ENCODE measurements at places on chromosomes 4 and X.

DNA sequence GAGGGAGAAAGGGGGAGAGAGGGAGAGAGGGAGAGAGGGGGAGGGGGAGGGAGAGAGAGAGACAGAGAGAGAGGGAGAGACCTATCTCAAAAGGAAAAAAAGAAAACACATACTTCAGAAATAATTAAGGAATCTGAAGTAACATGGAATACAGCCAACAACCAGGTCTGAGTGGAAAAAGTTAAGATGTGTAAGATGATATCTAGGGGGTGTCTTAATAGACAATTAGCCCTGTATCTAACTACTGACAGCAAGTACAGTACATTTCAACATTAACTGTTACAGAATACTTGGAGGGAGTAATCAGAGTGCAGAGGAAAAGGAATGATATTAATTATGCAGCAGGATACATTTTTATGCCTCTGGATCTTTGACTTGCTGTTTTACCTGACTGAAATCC, 22.4 kb downstream of the NUP54 start:
- DNase-seq: no peak

DNA sequence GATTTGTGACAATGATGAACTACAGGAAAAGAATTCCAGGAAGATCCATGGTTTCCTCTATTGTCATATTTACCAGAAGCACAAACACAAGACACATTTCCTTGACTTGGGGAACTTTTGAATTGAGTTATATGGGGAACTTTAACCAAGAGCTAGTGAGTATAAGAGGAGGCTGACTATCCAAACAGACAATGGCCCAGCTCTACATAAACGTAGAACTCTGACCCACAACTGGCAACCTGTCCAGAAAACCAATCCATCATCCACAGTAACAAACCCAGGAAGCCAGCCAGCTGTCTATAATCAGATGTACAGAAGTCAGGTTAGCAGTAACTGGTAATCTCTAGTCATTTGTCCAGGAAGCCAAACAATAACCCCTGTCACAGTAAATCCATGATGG, 167.0 kb upstream of the CPEB2 start:
- no peak for DNase-seq

DNA sequence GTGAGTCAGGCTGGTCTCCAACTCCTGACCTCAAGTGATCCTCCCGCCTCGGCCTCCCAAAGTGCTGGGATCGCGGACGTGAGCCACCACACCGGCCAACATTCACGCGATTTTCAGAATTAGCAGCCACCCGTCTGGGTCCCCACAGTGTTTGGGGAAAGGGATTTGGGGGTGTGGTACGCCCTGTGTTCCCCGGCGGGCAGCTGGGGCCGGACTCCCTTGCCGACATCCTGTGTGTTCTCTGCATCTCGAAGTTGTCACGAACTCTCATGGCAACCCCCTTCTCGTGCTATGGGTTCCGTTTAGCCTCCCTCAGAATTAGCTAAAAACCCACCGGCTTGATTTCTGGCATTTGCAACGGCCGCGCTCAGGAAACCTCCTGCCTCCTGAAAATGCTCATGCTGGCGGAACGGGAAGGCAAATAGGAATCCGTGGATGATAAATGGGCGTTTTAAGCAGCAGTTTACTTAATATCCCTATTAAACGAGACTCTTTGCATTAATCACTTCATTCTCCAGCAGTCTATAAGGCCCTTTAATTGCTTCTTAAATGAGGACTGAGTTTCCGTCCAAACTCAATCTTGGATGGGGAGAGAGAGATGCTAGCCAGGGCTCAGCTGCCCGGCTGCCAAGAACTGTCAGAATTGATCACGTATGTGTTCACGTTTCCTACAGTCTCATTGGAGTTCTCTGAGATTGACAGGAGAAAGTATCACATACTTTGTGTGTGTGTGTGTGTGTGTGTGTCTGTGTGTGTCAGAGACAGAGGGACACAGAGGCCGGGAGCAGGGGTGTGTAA, 78.9 kb upstream of the PPP2R3B start:
- no peak for DNase-seq

- no peak for DNase-seq
Observed at GRCh38 chrX:26215869-26216268, at the start of gene MAGEB5. Gene MAGEB5, plus strand, starts transcription at chrX:26216169. Its CDS starts 1,133 bp downstream, at chrX:26217302.

DNA sequence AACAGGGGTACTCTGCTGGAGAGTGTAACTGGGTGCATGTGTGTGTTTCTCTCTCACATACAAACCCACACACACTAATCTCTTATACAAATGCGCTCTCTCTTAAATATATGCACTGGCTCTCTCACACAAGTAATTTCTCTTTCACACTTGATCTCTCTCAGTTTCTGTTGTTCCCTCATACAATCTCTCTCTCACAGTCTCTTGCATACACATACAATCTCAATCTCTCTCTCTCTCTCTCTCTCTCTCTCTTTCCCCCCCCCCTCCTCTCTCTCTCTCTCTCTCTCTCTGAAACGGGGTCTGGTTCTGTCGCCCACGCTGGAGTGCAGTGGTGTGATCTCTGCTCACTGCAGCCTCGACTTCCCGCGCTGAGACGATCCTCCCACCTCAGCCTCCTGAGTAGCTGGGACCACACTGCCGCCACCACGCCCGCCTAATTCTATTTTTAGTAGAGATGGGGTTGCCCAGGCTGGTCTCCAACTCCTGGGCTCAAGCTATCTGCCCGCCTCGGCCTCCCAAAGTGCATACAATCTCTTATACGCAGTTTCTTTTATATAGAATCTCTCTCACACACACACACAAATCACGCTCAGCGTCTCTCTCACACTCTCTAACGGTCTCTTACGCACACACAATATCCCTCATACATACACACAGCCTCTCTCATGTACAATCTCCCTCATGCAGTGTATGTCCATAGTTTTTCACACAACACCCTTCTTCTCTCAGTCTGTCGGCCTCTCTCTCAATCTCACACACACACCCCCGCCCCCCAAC, 518 bp upstream of the FAM241A start:
- DNase-seq: no peak

GRCh38 chr4:113674251-113674650, 87.3 kb downstream of the CAMK2D start:
- DNase-seq: no peak

GRCh38 chrX:125998432-125998831, 167.7 kb downstream of the DCAF12L2 start:
- no peak for DNase-seq

DNA sequence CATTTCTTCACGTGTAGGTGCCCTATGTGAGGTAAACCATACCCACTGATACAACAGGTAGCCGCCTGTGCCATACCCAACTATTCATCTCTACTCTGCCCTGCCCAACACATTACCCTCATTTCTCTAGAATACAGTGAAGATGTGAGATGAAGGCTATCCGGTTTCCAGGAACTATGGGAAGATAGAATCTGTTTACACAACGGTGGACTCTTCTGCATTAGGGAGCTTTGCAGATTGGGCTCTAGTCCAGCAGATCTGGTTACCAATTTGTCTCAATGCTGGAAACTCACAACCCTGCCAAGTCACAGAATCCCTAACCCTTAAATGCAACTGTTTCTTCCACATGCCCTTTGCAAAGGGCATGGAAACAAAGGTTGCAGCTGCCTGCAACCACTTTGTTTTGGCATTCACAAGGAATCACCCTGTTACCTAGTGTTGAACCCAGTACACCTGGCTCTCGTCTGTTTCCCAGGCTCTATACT, 6.4 kb upstream of the SLAIN2 start:
- no peak for DNase-seq

DNA sequence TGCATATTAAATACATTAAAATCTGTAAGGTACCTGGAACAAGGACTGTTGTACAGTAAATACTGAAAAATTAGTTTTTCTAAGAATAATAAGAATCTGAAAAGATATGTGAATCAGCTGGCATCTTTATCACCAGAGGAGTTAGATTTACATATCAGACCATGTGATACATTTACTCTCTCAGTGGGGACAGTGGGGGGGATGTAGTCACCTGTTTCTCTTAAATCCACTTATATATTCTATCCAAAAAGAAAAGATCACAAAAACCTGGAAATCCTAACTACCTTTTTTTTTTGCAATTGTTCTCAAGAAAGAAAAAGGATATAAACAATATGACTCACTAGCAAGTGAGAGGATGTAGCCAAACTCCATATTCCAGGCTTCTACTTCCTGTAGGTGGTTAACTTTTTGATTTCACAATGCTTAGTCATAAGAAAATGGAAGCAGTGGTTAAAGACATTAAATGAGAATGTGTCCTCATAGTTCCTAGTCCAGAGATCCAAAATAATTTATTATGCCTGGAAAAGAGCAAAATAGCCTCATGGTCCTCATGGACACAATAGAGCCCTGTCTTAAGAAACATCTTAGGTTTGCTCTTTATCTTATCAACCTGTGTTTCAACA, 22.5 kb upstream of the MYOZ2 start:
- peak; percentile 94 for DNase-seq

- DNase-seq: peak; percentile 13
Observed at GRCh38 chrX:23737413-23737812, 5.7 kb downstream of the ACOT9 start.

- DNase-seq: no peak
Observed at GRCh38 chr4:142713282-142714030, 132.6 kb downstream of the INPP4B start.

- no peak for DNase-seq
Observed at GRCh38 chrX:40439625-40440532, 140.9 kb upstream of the ATP6AP2 start.

DNA sequence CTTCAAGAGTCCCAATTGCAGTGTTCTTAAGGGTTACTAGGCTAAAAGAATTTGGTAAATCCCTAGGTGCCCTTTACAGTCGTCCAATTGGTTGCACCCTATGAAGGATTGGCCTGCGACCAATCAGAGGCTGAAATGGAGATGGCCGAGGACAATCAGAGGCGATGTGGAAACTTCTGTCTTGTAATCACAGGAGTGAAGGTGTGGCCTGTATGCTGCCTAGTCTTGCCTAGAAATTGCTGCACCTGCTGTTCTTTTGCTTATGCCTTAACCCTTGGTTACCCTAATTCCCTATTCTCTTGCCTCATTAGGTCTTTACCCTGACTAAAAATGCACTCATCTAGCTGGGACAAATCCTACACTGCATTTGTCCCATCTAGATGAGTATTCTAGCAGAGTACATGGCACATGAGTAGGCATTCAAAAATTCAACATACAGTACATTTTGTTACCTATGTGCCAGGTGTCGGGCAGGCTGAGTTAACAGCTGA, 1.0 kb upstream of the DCK start:
- no peak for DNase-seq

DNA sequence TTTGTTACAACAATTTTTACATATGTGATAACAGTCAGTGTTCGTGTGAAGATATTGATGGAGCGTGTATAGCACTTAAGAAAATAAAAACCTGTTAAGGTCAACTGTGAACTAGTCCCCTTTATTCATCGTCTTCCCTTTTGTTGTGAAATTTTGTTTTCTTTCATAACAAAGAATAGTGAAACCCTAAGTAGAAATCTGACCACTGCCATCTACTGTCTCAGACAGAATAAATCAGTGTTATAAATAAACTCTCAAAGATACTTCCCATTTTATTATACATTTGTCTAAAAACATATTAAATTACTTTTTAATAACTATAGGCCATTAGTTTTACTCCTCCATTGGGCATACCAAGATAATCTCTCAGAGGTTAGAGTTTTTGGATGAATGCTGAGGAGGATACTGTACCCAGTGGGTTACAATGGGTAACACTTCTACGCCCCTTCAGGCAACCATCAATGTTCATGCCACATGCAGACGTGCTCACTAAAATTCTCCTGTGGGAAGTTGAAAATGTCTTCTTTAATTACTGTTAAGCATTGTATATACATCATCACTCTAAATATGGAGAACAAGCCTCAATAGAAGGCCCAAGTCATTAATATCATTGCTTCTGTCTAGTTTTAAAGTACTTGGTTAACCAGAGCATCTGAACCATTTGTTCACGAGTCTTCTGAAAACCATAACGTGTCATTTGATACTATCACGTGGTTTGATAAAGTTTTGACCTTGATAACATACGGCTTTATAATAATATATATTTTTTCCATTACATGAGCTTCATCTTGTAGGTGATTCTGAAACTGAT, 171.2 kb downstream of the TMA16 start:
- DNase-seq: no peak

- DNase-seq: peak; percentile 88
Observed at GRCh38 chrX:42530027-42530426, 247.9 kb downstream of the PPP1R2C start.

- DNase-seq: no peak
Observed at GRCh38 chr4:87824352-87824751, 8.4 kb upstream of the MEPE start.

GRCh38 chr4:115790812-115791211, 677.4 kb upstream of the NDST4 start:
- DNase-seq: no peak

DNA sequence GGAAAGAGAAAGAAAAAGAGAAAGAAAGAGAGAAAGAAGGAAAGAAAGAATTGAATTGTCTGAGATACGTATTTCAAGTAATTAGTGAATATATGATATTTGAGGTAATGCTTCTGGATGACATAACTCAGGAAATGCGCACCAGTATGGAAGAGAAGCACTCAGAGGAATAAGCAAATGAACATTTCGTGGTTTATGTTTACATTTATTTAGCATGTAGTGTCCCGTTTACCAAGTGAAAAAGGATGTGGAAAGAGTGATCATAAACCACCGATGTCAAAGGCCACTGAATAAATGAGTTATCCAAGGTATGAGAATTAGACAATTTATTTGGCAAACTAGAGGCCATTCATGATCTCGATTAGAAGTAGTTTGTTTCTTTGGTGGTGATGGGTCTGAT, 200.4 kb downstream of the ARAP2 start:
- peak; percentile 63 for DNase-seq

GRCh38 chr4:163391756-163392155, 48.1 kb downstream of the NPY5R start:
- DNase-seq: no peak

DNA sequence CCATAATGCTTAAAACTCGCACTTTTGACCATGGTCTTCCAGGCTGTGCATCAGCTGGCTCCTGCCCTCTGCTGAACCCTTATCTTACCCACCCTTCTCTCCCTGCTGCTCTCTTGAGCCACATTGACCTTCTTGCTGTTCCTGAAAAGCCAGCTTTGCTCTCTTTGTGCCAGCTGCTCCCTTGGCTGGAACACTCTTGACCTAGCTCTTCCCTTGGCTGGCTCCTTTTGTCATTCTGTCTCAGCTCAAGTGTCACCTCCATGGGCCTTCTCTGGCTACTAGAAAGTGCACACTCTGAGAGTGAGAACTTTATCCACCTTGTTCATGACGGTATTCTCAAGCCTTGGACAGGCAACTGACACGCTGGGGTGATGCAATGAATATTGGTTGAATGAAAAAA, 112.1 kb downstream of the MGST2 start:
- DNase-seq: no peak

GRCh38 chr4:174522183-174523024, at the start of gene HPGD:
Gene HPGD, minus strand, starts transcription at chr4:174522488. Its CDS starts 37 bp downstream, at chr4:174522451.
- no peak for DNase-seq
